AG08395 (cell line): ENCODE measurements at places on chromosomes 12 and 14.

DNA sequence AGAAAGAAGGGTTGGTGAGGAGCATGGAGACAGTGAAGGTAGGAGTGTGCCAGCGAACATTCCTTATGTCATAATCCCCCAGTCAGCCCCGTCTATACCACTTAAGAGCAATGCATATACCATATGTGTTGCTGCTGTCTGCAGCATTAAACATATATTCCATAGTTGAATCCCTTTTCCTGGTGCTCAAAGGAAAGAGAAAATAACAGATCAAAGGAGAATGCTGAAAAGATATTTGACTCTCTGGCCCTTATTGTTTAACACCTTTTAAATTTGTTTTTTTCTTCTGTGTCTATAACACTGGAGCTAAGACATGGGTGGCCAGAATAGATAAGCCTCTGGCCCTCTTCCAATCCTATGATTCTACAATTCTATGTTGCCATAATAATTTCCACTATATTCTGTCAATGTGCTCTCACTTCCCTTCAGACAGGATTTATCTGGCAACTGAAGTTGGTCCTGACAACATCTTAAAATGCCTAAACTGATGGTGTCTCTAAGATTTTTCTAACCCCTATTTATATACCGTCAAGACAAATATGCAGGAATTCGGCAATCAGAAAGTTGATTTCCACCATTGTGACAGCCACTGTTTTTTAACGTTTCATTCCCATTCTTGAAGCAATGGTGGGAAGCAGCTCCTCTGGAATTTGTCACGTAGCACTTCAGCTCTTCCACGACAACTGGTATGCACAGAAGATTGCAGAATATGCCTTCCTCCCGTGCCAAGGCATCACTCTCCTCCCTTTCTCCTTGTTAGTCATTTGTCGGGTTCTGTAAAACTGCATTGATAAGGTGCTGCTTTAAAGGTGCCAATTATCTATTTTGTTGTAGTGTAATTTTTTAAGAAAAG is 204.7 kb downstream of the BCAT1 start:
- DNase-seq, result no peak

DNA sequence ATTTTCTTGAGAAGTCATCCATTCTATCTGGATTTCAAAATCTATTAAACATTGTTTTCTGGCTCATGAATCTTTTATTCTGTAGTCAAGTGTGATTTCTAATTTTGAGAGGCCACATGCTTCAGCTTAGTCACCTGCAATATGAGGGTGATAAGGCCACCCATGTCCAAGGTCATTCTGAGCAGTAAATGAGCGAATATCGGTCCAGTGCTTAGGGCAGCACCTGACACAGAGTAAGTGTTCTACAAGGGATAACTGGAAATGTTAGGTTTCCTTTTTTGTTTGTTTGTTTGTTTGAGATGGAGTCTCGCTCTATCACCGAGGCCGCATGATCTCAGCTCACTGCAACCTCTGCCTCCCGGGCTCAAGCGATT is 34.2 kb downstream of the AACS start:
- DNase-seq, result no peak

- DNase-seq, result peak; percentile 71
Measured at GRCh38 chr12:47014474-47014873, 64.9 kb upstream of the PCED1B start.

- no peak for DNase-seq
Measured at GRCh38 chr12:96514328-96514727, 25.0 kb downstream of the CFAP54 start.

GRCh38 chr12:7373226-7373625 is 69.4 kb downstream of the ACSM4 start:
- DNase-seq, result no peak
